Endothelial cell of umbilical vein (primary cell): ENCODE measurements at places on chromosomes 6 and 20.

DNA sequence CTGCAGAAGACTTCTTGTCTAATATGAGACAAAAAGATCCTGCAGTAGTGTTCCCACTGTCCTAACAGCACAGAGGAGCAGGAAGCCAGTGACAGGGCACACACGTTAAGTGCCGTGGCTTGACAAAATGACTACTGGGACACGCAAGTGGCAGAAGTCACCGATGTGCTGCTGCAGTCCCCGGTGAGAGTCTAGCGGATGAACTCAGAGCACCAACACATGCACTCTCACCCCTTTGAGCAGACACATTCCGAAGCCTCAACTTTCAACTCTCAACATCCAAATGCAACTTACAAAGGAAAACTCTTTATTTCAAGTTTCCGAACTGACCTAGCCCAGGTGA is 898 bp downstream of the LAMA4 start:
- no peak for DNase-seq

GRCh38 chr6:82436740-82437139 is 73.1 kb downstream of the TPBG start:
- no peak for DNase-seq

GRCh38 chr6:152018876-152019275 is 211.4 kb downstream of the ESR1 start:
- DNase-seq: no peak

DNA sequence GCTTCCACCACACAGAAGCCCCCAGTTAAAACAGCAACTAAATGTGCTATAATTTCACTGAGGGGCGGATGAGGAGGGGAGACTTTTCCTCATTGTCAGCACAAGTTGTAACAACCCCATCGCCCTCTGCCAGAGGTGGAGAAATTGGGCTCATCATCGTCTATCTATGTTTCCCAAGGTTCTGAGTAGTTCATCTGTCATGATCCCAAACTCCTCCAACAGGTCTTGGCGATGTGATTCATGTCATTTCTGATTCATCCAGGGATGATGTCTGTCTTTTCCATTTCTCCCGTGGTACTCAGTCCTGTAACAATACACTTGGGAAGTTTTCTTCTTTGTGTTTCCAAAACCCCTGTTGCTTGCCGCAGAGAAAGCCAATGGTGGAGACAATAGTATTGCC is 51.0 kb downstream of the TFAP2A start:
- DNase-seq: no peak

GRCh38 chr20:17823409-17824144 is 123.8 kb downstream of the BANF2 start:
- no peak for DNase-seq

DNA sequence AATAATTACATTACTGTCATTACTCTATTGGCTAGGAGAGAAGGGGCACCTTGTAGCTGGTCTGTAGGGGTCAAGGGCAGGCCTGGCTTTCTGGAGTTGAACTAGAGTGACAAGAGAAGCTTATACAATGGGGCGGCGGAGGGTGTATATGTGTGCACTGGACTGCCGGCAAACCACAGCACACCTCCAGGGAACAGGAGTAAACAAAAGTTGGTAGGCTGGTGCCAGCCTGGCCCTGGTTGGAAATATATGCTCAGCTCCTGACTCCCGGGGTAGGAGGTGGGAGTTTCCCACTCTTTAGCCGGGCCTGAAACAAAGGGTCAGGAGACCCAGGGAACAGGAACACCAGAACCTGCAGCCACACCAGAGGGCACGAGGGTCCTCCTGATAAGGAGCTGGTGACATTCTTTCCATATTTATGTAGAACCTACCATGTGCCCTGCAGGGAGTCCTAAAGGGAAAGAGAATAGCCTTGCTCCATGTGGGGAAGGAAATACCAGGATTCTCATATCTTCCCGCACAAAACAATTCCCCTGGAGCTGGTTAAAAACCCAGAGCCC is 5.1 kb downstream of the C6orf132 start:
- peak; percentile 57 for DNase-seq

DNA sequence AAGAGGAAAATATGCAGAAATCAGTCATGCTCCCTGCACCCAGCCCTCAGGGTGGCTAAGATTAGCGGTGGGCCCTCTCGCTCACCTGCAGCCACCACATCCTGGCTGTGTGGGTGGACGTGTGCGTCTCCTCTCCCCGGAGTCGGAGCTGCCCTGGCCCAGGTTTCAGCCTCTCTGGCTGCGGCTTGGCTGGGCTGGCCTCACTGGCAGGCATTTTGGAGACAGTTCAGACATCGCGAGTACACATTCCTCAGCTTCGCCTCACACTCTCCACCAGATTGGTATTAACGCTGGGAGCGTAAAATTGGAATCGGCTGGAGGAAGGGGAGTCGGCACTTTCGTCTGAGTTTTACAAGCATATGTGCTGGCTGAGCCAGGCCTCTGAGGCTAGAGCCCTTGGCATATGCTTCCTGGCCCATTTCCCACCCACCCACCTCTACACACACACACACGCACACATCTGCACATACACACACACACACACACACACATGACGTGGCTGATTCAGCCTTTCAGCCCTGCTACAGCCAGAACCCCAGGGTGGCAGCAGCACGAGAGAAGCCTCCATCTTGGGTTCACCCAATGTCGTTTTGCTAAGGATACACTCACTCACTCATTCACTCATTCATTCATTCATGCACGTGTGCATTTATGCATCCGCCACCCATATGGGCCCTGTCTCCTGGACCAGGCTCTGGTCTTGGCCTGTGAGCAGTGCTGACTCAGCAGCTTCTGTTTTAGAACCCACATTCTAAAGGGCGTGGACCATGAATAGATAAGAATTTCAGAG is 42.9 kb downstream of the BCAS4 start:
- no peak for DNase-seq

DNA sequence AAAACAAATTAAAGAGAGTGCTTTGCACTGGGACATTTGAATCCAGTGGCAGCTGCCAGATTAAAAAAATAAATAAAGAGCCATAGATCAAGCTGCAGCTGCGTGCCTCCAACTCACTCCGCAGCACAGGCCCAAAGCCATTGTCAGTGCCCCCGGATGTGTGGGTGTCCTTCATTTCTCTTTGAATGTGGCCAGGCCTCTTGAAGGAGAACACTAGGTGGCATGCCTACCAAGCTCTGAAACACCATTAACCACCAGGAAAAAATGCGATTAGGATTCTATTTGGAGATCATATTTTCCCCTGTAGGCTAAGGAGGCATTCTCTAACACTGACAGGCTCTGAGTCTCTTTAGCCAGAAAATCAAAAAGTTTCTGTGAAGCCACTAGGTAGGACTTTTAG is 549.8 kb downstream of the PRKN start:
- peak; percentile 5 for DNase-seq

DNA sequence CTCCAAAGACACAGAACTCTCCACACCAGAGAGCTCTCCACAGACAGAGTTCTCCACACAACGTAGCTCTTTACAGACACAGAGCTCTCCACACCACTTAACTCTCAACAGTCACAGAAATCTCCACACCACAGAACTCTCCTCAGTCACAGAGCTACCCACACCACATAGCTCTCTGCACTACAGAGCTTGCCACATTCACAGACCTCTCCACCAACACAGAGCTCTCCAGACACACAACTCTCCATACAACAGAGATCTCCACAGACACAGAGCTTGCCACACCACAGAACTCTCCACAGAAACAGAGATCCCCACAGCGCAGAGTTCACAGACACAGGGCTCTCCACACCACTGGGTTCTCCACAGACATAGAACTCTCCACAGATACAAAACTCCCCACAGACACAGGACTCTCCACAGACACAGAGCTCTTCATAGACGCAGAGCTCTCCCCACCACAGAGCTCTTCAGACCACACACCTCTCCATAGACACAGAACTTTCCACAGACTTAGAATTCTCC is 52.5 kb downstream of the ERMARD start:
- DNase-seq: no peak

DNA sequence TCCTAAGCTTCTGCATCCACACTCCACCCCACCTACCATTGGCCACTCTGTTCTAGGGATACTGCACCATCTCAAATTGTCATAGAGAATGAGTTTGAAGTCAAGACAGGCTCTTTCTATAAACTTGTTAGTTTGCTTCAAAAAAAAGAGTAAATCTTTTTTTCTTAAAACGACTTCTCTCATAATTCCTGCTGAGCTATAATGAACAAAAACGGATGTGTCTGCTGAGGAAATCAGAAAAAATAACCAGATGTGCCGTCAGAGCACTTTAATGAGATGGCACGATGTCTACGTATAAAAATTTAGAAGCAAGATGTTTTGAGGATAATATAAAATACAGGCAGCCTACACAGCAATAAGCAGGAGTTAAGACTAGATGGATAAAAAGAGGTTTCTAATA is 24.0 kb upstream of the DDO start:
- DNase-seq: no peak

- peak; percentile 16 for DNase-seq
These were observed 134.9 kb downstream of the TMEM200A start for GRCh38 chr6:130500693-130501092.

GRCh38 chr6:40232698-40233097 is 298.4 kb upstream of the MOCS1 start:
- DNase-seq: no peak

DNA sequence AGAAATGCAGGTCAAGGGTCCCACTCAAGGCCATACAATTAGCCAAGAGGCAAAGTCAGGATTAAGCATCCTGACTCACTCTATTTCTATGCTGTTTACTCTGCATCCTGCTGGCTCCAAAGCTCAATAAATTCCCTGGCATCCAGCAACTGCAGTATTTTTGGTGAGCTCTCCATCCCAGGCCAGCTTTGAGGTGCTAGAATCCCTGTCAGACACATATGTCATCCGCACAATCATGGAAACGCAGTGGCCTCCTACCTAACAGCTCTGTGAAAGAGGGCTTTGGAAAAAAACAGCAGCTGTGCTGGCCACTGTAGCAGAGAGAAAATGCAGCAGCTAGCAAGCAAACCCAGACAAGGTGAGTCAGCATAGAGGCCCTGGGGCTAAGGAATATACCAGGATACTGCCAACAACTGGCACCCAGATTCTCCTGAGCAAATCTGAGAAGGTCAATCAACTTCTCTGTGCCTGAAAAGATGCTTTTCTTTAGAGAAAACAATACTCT is 58.4 kb downstream of the ANKEF1 start:
- no peak for DNase-seq

- peak; percentile 11 for DNase-seq
These were observed 331.8 kb upstream of the BTBD3 start for GRCh38 chr20:11585752-11586352.

DNA sequence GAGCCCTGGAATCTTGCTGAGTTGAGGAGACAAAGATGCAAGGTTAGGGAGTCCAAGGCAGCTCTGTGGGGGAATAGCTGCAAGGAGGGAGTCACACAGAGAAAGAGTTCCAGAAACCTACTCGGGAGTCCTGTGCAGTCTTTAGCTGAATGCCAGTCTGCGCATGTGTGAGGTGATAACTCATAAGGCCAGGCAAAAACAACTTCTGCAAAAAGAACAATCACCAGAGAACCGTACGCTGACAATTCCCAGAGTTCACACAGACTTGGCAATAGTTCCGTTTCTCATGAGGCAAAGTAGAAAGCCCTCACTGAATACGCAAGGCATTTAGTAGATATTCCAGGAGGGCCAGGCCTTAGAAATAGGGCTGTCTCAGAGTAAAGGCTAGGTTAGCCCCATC is 135.2 kb upstream of the TAB2 start:
- DNase-seq: no peak

DNA sequence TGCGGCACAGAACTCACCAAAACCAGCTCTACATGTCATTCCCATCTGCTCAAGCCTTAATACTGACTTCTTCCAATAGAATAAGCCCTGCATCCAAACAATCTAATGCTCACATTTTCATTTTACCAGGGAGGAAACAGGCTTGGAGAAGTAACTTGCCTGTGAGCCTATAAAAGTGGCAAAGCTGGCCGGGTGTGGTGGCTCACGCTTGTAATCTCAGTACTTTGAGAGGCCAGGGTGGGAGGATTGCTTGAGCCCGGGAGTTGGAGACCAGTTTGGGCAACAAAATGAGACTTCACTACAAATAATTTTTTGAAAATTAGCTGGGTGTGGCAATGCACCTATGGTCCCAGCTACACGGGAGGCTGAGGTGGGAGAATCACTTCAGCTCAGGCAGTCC is 133.7 kb downstream of the LY86 start:
- no peak for DNase-seq

- DNase-seq: no peak
These were observed 36.2 kb downstream of the VEGFA start for GRCh38 chr6:43806043-43806757.

- DNase-seq: peak; percentile 68
These were observed at the start of gene PPDPF for GRCh38 chr20:63520504-63520933. Gene PPDPF, plus strand, starts transcription at chr20:63520765. Its CDS starts 544 bp downstream, at chr20:63521309.

GRCh38 chr6:49506569-49507111 is 6.9 kb downstream of the GLYATL3 start:
- no peak for DNase-seq

DNA sequence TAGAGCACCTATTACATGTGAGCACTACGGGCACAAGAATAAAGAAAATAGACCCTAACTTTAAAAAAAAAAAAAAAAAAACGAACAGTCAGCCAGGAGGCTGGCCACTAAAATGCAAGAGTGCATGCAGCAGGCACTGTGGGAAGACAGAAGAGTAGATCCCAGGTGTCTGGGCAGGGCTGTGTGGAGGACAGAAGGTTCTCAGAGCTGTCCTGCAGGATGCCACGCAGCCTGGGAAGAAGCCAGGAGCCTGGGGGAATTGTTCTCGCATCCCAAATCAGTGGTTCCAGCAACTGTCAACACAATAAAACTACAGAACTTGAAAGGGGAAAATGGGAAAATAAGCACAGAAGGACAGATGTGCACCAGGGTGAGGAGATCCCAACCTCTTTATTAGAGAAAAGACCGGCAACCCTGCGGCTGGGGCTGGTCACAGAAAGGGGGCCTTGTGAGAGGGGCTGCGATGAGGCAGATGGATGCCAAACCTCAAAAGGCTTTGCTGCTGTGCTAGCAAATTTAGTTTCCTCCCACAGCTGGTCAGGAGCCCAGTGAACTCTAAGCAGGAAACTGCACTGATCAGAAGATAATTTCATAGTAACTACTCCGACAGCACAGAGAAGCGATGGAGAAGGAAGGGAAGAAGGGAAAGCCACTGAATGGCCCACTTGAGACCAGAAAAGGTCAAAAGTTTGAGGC is 30.9 kb downstream of the MAP3K5 start:
- peak; percentile 55 for DNase-seq

- DNase-seq: no peak
These were observed 13.5 kb upstream of the RAB5IF start for GRCh38 chr20:36591854-36592641.

GRCh38 chr6:41653691-41654090 is 15.4 kb downstream of the MDFI start:
- no peak for DNase-seq

GRCh38 chr6:63476302-63476701 is 96.0 kb upstream of the LOC128125822 start:
- no peak for DNase-seq
